Left lung (tissue), 14 donors: ENCODE measurements at places on chromosomes 1 and 21.

GRCh38 chr21:25640202-25640942, 1.3 kb downstream of the JAM2 start:
- H3K4me3 ChIP-seq, result peak overlapping the region; percentile 45
- H3K36me3 ChIP-seq, result no peaks in the 10 kb centered on the region
- H3K27me3 ChIP-seq, result no peaks in the 10 kb centered on the region
- peak overlapping the region; percentile 62 for H3K27ac ChIP-seq
- no peak for DNase-seq

GRCh38 chr1:26529655-26530409, at the start of gene RPS6KA1:
Gene RPS6KA1 (plus strand): TSS chr1:26529761. CDS start chr1:26529921, 160 bp downstream.
- H3K27me3 ChIP-seq, result no peaks in the 10 kb centered on the region
- peak within 1 kb of the TSS; percentile 57 for H3K4me3 ChIP-seq
- H3K27ac ChIP-seq, result peak within 1 kb of the TSS; percentile 85
- H3K36me3 ChIP-seq, result no peaks in the 10 kb centered on the region

GRCh38 chr1:118122234-118123004, 62.6 kb downstream of the SPAG17 start:
- H3K4me3 ChIP-seq, result no peak overlapping the region
- no peaks in the 10 kb centered on the region for H3K4me1 ChIP-seq
- no peaks in the 10 kb centered on the region for H3K36me3 ChIP-seq
- H3K27me3 ChIP-seq, result no peaks in the 10 kb centered on the region
- no peak overlapping the region for H3K27ac ChIP-seq

- no peak for DNase-seq
- H3K27ac ChIP-seq, result no peak overlapping the region
- H3K27me3 ChIP-seq, result no peaks in the 10 kb centered on the region
- H3K4me3 ChIP-seq, result no peak overlapping the region
- no peaks in the 10 kb centered on the region for H3K4me1 ChIP-seq
Measured at GRCh38 chr1:69185378-69185777, 382.3 kb upstream of the LRRC7 start.

DNA sequence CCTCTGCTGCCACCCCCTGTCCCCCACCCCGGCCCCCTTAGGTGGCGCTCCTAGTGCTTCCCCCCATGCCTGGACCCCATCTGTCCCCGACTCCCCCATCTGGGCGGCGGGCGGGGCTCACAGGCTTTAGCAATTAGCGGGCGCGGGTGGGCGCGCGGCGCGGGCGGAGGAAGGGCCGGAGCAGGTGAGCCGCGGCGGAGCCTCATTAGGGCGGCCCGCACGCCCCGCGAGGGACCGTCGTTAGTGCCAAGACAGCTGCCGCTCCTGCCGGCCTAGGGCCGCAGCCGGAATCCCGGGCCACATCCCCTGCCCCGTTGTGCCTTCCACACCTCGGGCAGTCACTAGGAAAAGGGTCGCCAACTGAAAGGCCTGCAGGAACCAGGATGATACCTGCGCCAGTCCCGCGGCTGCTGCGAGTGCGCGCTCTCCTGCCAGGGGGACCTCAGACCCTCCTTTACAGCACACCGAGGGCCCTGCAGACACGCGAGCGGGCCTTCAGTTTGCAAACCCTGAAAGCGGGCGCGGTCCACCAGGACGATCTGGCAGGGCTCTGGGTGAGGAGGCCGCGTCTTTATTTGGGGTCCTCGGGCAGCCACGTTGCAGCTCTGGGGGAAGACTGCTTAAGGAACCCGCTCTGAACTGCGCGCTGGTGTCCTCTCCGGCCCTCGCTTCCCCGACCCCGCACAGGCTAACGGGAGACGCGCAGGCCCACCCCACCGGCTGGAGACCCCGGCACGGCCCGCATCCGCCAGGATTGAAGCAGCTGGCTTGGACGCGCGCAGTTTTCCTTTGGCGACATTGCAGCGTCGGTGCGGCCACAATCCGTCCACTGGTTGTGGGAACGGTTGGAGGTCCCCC, 7.6 kb downstream of the OLIG2 start:
- peaks cover 46% of the 10 kb centered on the region for H3K4me1 ChIP-seq
- H3K4me3 ChIP-seq, result no peak overlapping the region
- no peak overlapping the region for H3K27ac ChIP-seq
- no peaks in the 10 kb centered on the region for H3K36me3 ChIP-seq
- no peak for DNase-seq

DNA sequence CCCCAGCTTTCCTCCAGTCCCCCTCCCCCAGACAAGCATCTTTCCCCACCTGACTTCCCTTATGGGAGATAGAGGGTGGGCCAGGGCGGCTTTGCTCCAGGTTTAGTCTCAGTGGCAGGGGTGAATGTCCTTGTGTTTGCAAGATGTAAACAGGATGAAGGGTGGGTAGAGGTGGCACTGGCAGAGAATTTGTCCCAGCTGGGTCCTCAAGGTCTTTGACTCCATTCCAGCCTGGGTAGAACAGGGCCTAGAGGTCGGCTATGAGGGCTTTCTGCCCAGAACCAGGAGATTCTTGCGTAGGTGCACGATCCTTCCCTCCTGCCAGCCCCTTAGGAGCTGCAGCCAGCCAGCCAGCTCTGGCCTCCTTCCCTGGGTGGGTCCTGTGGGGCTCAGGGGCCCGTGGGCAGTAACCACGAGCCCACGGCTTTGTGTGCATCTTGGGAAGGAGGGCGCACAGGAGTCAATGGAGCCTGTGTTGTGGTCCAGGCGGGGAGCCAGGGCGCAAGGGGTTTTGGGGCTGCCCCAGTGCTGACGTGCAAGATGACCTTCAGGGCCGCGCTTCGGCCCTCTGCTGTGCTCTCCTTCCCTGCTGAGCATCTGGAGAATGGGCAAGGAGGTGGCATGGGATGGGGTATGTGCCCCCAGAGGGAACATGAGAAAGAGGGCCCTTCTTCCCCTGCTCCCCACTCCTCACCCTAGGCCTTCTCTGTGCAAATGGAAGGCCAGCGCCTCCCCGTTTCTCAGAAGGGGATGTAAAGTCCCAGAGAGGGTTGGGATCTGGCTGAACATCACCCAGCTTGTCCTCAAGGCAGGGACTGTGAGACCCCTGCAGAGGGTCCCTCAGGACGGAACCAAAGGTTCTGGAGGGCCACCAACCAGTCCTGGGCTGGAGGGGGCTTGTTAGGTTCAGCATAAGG, 15.7 kb downstream of the POU3F1 start:
- peak; percentile 25 for DNase-seq
- H3K27ac ChIP-seq, result no peak overlapping the region
- no peak overlapping the region for H3K4me3 ChIP-seq
- H3K27me3 ChIP-seq, result peaks cover 21% of the 10 kb centered on the region
- peaks cover 2% of the 10 kb centered on the region for H3K36me3 ChIP-seq
- H3K4me1 ChIP-seq, result peaks cover 35% of the 10 kb centered on the region

- peaks cover 3% of the 10 kb centered on the region for H3K4me1 ChIP-seq
- H3K27me3 ChIP-seq, result peaks cover 15% of the 10 kb centered on the region
Measured at GRCh38 chr21:45227735-45228134, 60.0 kb downstream of the POFUT2 start.

GRCh38 chr1:71666609-71667008, 585.8 kb upstream of the ZRANB2 start:
- H3K4me3 ChIP-seq, result no peak overlapping the region
- H3K27ac ChIP-seq, result no peak overlapping the region
- no peaks in the 10 kb centered on the region for H3K36me3 ChIP-seq

- H3K4me3 ChIP-seq, result no peak overlapping the region
- no peaks in the 10 kb centered on the region for H3K36me3 ChIP-seq
- DNase-seq, result no peak
- no peaks in the 10 kb centered on the region for H3K27me3 ChIP-seq
- peaks cover 13% of the 10 kb centered on the region for H3K4me1 ChIP-seq
- H3K27ac ChIP-seq, result no peak overlapping the region
Measured at GRCh38 chr1:96362623-96363022, 359.0 kb upstream of the PTBP2 start.

DNA sequence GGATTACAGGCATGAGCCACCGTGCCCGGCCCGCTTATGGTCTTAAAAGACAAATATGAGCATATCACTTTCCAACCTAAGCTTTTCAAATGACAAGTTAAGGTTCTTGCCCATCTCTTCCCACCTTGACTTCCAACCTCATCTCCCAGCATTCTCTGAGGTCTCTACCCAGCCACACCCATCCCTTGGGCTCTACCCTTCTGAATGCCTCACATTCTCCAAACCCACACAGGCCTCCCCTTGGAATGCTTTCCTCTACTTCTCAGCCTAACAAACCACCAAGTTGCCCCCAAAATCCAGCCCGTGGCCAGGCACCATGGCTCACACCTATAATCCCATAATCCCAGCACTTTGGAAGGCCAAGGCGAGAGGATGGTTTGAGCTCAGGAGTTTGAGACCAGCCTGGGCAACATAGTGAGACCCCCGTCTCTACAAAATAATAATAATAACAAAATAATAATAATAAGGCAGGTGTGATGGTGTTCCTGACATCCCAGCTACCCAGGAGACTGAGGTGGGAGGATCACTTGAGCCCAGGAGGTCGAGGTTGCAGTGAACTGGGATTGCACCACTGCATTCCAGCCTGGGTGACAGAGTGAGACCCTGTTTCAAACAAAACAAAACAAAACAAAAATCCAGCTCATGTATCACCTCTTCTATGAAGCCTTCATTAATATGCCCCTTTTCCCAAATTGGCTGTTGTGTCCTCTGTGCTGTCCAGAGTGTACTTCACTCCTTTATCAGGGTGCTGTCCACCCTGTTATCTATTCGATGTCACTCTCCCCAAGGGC, 11.2 kb downstream of the DCST2 start:
- H3K4me3 ChIP-seq, result no peak overlapping the region
- no peaks in the 10 kb centered on the region for H3K27me3 ChIP-seq
- peaks cover 12% of the 10 kb centered on the region for H3K4me1 ChIP-seq
- no peak overlapping the region for H3K27ac ChIP-seq
- H3K36me3 ChIP-seq, result peaks cover 20% of the 10 kb centered on the region
- no peak for DNase-seq

DNA sequence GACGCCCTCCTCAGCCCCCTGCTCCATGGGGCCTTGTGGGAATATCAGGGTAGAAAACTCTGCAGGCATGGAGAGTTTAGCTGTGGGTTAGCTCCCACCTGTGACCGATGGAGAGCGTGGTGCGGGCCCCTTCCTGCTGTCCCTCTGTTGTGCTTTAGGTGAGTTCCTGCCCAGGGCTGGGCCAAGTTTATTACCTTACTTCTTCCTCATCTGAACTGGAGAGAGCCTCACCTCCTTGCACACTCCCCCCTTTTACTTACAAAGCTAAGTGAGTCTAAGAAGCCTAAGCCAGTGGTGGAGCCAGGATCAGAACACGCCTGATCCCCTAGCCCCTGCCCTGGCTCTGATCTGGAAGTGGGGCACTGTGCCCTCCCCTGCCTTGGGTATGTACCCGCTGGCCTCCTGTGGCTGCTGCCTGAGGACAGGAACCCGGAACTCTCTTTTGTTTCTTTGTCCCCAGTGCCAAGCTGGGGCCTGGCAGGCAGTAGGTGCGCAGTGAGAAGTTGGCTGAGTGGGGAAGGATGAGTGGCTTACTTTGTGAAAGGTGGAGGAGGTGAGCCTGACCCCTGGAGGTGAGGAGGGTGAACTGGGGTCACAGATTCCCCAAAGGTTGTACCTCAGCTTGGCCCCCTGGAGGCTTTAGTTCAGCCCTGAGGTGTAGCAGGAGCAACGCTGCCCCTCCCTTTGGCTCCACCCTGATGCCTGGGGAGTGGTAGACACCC, 32.9 kb downstream of the ARHGEF10L start:
- DNase-seq, result no peak
- H3K27ac ChIP-seq, result no peak overlapping the region
- H3K4me1 ChIP-seq, result peaks cover 8% of the 10 kb centered on the region
- no peak overlapping the region for H3K4me3 ChIP-seq
- no peaks in the 10 kb centered on the region for H3K36me3 ChIP-seq

- DNase-seq, result no peak
- no peaks in the 10 kb centered on the region for H3K36me3 ChIP-seq
- H3K4me1 ChIP-seq, result no peaks in the 10 kb centered on the region
- H3K27me3 ChIP-seq, result no peaks in the 10 kb centered on the region
- H3K27ac ChIP-seq, result no peak overlapping the region
Measured at GRCh38 chr1:57791497-57791896, 367.6 kb upstream of the DAB1 start.

DNA sequence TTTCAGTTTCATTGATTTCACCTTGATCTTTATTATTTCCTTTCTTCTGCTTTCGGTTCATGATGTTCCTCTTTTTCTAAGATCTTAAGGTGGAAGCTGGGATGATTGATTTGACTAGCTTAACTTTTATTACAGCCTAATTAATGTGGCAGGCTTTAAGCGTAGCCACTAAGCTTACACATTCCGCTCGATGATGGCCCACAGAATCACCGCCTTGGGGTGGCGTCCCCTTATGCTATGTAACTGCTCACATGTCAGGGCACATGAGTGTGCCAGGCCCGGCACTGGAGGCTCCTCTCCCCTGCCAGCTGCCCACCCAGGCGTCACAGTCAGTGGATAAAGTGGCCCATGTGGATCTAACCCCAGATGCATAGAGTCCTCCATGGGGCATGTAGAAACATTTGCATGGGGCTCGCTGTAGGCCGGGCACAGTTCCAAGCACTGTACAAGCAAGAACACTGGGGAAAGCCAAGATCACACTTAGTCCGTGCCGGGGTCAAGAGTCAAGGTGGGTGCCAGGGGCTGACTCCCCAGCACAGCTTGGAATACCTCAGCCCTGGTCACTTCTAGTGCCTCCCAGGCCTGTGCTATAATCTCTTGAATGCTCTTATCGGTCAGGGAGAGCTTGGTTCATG, 41.7 kb downstream of the PKNOX1 start:
- H3K36me3 ChIP-seq, result no peaks in the 10 kb centered on the region
- no peaks in the 10 kb centered on the region for H3K4me1 ChIP-seq
- no peak overlapping the region for H3K27ac ChIP-seq
- no peaks in the 10 kb centered on the region for H3K27me3 ChIP-seq
- DNase-seq, result no peak
- no peak overlapping the region for H3K4me3 ChIP-seq

- H3K27ac ChIP-seq, result no peak overlapping the region
- no peak overlapping the region for H3K4me3 ChIP-seq
- no peaks in the 10 kb centered on the region for H3K27me3 ChIP-seq
- DNase-seq, result no peak
- no peaks in the 10 kb centered on the region for H3K4me1 ChIP-seq
Measured at GRCh38 chr1:182549346-182549745, 39.7 kb downstream of the RNASEL start.

DNA sequence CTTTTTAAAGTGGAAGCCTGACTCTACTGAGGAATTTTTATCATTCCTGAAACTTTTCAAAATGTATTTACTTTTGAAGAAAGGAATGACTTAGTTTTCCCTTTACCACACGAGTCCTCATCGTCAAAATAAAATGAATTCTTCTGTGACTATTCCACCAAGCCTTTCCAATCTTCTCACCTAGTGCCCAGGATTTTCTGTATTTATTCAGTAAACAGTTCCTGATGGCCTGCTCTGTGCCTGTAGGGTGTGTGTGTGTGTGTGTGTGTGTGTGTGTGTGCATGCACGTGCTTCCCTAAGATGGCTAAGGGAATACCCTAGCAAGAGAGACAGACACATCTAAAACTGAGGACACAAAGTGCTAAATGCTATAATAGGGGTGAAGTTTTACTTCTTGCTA, 395.0 kb upstream of the USP24 start:
- H3K27me3 ChIP-seq, result no peaks in the 10 kb centered on the region
- no peaks in the 10 kb centered on the region for H3K36me3 ChIP-seq
